ENCODE measurements at places on chromosomes 3 and 15.

DNA sequence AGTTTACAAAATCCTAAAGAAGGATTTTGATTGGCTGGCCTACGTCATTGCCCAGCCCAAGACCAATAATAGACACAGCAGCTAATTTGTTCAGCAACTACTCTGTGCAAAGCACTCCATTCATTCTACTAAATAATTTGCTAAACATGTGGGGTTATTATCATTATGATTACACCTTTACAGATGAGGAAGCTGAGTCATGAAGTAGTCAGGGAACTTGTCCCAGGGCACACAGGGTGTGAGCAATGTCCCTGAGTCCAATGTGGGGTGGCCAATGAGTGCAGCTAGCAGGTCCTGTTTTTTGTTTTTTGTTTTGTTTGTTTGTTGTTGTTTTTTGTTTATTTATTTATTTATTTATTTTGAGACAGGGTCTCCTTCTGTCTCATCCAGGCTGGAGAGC, 183.6 kb downstream of the ABHD5 start:
- DNase-seq: no peak

GRCh38 chr15:78565951-78566774, 843 bp downstream of the CHRNA5 start:
- DNase-seq: peak; percentile 21

DNA sequence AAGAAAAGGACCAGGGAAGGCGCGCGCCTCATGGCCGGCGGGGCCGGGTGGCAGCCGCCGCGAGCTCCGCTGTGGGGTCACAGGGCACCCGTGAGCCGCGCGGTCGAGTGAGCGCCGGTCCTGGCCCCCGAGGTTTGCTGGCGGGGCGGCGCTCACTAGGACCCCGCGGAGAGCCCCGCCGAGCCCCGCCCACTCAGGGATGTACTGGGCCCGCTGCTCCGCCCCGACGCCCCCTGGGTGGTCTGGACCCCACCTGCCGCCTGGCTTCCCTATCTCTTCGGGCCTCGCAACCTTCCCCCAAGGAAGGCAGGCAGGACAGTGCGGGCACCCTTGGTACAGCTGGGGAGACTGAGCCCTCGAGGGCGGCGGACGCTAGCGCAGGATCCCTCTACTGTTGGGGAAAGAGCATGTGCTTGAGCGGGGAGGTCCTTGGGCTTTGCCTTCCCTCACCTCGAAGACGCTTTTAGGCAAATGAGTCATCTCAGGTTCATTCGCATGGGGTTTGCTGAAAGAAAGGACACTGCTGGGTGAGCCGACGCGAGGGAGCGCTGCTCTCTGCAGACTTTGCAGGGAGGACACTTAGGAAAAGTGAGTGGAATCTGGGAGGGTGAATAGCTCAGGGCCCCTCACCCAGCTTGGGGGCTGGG, at the start of gene CHRNB4:
Gene CHRNB4 (minus strand): TSS at position 109 of the 647 bp plus-strand sequence. CDS start 77 bp downstream, at position 32.
- peak; percentile 7 for DNase-seq

DNA sequence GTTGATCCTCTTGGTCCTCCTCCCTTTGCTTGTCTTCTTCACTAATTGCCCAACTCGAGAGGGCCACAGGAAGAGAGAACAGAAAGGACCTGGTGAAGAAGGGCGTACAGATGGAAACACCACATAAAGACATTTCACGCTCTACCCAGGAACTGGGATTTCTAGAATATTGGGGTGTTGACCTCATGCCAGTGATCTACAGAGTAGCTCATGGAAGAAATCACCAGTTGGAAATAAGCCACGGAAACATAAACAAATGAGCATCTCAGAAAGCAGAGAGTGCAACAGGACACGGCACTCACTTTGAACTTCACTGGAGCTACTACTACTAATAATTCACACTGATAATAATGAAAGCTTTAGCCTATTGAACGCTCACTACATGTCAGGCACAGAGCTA, 84.6 kb upstream of the ARHGEF3 start:
- no peak for DNase-seq

DNA sequence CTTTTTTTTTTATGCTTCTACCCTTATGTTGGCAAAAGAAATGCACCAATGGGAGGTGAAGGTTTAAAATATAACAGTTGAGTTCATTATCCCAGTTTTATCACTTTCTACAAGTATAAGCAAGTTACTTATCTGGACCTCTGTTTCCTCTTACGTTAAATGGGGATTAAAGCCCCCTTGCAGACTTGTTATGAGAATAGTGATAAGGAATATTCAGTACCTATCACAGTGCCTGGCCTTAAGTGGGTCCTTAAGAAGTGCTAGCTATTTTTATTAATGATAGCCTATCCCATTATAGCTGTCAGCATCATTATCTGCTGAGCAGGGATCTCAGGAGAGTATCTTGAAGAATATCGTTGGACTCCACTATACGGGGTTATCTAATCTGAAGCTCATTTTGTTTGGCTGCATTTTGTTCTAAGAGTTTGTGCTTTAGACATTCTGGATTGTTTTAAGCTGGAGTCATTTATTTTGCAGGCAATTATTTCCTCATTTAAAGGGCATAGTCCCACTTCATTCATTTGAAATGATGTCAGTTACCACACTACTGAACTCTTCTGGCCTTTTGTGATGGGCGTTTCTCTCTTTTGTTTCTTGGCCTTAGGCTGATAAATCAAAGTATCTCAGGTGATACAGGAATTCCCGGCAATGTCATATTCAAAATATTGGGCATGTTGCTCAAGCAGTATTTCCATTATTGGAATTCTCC, 28.8 kb downstream of the RAB8B start:
- DNase-seq: no peak

GRCh38 chr3:164196477-164196876, 881.8 kb downstream of the SI start:
- DNase-seq: no peak

DNA sequence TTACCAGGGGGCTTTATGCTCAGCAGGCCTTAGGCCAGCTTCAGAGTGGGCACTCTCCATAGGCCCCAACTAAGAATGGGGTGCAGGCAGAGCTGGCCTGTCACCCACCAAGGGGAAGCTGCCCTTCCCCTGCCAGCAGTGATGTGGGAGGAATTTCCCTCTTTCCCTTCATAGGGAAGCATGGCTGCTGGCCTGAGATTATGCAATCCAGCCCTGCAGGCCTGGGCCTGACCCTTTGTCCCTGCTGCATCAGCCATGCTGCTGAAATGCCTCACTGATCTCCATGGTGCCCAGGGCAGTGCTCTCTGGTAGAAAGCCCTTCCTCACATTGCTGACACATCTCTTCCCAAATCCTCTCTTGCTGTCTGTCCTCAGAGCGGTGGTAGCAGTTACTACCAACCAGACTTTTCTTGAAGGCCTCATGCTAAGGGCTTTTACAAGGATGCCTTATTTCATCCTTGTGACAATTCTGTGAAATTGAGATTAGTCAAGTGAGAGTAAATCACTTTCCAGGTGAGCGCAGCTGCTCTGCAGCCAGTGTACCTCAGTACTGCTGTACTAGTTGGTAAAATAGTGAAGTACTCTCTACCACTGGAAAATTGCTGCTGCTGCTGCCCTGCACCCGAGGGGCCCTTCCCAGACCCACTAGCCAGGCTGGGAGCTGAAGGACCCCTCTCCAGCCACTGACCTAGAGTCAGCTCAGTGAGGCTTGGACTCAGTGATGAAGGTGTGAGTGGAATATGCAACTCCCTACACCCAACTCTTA, 33.8 kb downstream of the MRAS start:
- no peak for DNase-seq

DNA sequence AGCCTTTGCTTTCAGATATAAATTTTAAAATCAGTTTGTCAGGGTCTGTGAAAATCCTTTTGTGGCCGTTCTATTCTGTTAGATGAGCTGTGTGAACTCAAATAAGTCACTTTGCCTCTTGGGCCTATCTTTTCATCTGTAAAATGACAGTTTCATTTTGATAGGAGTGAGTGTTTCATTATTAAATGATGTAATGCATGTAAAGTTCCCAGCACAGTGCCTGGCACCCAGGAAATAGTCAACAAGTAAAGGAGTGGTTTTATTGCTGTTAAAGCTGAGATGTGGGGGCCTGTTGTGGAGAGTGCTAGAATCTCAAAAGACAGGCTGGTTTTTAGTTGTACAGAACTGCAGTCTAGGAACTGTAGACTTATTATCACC, 394.5 kb upstream of the CFAP20DC start:
- no peak for DNase-seq

GRCh38 chr15:68151277-68151676, 53.9 kb downstream of the CALML4 start:
- no peak for DNase-seq

GRCh38 chr15:99450896-99451358, 114.9 kb upstream of the MEF2A start:
- DNase-seq: peak; percentile 28

DNA sequence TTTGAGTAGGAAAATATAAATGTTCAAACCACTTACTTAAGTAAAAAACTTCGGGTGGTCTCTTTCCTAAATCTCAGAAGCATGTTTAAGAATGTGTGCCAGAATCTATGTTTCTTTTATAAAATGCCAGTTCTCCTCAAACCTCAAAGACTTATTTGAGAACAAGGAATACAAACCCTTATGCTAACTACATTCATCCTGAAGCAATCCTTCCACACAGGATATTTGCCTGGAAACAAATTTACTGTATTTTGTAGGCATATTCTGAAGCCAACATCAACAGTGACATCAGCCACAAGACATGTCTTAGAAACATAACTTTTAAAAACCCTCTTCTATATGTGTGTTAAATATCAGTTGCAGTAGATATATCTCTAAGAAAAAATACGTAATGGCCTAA, 1077.0 kb downstream of the ROBO1 start:
- DNase-seq: no peak

DNA sequence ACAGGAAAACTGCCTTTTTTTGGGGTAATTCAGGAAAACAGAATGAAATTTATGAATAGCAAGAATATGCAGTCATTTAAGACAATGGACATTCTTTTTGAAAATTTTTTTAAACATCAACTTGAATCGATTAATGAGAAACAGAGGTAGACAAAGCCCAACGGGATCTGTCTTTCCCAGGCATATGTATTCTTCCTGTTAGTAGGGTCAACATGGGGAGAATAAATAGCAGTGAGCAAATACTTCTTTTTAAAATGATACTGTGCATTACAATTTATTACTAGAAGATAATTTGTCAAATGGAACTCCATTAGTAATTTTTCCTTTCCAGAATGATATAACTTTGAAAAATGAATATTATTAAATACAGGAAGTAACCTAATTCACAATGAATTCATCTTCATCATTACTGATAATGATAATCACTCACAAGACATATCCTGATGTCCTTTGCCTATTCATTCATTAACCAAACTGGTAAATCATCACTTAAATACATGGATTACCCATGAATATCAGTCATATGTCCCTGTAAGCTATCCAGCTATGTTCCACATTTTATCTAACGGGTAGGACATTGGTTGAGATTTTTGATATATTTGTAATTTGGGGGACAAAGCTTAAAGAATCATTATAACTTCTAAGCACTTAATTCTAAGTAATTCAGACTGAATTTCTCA, 209.2 kb upstream of the CDIN1 start:
- DNase-seq: no peak

GRCh38 chr3:25582242-25582641, 82.5 kb downstream of the TOP2B start:
- DNase-seq: no peak

- DNase-seq: no peak
Observed at GRCh38 chr15:29242456-29243242, 27.0 kb downstream of the NSMCE3 start.
